ENCODE measurements at places on chromosomes 11 and 22. TPM values are rescaled to one million over a fixed set of nuclear protein-coding genes. Genes with fewer than 3 reads are reported as not detected.

GRCh38 chr11:64712430-64713015 lies 10.5 kb downstream of the NRXN2 start:
- no peak for DNase-seq

DNA sequence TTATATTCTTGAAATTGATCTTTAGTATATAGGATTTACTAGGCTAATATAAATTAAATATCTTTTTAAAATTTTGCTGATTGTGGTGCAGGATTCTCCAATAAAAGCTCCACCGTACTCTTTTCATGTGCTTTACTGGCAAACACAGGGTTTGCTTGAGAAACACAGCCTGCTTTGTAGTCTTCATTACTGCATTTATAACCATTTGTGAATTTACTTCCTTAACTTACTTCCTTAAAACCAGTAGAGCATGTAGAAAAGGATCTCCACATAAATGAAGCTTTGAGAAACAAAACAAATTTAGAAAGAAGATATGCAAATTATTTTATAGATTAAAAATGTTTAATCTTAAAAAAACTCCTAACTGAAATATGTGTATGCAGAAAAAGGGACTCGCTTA lies 28.8 kb downstream of the SWAP70 start:
- DNase-seq = no peak

DNA sequence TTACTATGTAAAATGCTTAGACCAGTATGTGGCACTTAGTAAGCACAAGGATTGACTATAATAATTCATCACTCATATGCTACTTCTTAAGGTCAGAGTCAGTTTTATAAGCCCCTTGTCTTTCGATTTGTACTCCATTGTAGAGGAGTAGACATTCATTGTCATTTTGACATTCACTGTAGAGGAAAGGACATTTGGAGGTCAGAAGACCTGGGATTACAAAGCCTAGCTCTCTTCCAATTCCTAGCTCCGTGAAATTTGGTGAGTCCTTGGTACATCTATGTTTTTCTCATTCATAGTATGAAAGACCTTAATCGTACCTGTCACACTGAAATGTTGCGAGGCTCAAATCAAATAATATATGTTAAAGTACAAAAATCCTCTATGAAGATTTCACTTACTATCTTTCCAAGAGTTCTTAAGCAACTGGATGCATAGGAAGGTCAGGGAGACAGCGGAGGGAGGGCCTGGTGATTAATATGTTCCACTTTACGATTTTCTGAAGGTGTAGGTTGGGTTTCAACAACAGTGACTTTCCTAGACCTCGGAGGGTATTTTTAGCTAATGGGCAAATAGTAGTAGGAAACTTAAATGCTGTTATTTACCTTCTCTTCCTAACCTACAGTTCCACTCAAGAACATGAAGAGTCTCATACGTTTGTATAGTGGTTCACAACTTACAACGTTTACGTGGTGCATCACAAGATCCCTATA lies 1.4 kb upstream of the EMSY start:
- peak; percentile 21 for DNase-seq

DNA sequence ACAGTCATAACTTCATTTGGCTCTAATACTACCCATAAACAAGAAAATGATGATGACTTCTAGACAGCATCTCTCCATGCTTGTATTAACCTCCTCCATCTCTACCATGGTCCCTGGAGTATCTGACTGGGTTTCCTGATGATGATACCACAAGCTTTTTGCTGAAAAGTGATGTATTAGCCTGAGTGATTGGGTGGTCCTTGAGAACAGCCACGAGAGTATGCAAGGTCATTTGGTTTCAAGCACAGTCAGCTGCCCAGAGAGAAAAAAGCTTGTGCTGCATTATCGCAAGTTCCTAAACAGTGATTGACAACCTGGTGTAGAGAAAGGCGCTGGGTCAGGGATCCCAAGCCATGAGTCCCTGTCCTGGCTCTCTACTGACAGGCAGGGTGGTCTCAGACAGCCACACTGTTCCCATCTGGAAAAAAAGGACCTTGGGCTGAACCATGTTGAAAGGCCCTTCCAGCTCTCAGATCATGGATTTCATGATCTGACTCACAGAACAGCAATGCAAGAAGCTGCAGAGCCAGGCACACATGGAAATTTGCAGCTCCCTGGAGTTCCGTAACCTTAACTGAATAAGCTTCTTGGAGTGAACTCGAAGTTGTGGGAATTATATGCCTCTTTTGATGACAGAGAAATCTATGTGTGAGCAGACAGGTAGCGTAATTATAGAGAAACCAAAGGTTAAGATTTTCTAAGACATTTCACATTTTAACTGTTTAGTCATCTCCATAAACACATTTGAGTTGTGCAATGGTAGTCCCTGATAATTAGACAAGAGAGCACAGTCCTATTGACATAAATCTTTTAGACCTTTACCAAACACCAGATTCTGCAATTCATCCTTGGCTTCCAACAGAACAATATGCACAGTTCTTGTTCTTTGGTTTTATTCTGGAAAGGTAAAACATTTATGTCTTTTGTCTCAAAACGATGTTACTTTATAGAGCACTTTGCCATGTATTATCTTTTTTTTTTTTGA lies 54.1 kb upstream of the UBASH3B start:
- DNase-seq = peak; percentile 80

DNA sequence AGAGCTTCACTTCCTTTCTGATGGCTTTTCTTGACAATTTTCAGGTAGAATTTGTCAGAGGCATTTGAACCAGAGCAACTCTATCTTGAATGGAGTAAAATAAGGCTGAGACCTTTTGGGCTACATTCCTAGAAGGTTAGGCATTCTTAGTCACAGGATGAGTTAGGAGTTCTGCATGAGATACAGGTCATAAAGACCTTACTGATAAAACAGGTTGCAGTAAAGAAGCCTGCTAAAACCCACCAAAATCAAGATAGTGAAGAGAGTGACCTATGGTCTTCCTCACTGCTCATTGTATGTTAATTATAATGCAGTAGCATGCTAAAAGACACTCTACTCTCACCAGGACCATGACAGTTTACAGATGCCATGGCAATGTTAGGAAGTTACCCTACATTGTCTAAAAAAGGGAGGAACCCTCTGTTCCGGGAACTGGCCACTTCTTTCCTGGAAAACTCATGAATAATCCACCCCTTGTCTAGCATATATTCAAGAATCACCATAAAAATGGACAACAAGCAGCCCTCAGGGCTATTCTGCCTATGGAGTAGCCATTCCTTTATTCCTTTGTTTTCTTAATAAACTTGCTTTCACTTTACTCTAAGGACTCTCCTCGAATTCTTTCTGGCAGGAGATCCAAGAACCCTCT lies 1519.7 kb upstream of the TENM4 start:
- no peak for DNase-seq

- no peak for DNase-seq
Observed at GRCh38 chr11:35717520-35717919, 54.9 kb downstream of the TRIM44 start.

Gene SEZ6L
- total RNA-seq = 2.2 TPM
